Fibroblast of skin of left quadriceps (primary cell): ENCODE measurements at places on chromosomes 11 and 22.

DNA sequence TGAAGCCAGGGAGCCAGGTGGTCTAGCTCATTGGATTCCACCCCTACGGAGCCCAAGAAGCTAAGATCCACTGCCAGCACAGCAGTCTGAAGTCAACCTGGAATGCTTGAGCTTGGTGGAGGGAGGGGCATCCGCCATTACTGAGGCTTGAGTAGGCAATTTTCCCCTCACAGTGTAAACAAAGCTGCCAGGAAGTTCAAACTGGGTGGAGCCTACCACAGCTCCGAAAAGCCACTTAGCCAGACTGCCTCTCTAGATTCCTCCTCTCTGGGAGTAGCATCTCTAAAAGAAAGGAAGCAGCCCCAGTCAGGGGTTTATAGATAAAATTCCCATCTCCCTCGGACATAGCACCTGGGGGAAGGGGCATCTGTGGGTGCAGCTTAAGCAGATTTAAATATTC is 620.3 kb downstream of the NELL1 start:
- no peak for DNase-seq

DNA sequence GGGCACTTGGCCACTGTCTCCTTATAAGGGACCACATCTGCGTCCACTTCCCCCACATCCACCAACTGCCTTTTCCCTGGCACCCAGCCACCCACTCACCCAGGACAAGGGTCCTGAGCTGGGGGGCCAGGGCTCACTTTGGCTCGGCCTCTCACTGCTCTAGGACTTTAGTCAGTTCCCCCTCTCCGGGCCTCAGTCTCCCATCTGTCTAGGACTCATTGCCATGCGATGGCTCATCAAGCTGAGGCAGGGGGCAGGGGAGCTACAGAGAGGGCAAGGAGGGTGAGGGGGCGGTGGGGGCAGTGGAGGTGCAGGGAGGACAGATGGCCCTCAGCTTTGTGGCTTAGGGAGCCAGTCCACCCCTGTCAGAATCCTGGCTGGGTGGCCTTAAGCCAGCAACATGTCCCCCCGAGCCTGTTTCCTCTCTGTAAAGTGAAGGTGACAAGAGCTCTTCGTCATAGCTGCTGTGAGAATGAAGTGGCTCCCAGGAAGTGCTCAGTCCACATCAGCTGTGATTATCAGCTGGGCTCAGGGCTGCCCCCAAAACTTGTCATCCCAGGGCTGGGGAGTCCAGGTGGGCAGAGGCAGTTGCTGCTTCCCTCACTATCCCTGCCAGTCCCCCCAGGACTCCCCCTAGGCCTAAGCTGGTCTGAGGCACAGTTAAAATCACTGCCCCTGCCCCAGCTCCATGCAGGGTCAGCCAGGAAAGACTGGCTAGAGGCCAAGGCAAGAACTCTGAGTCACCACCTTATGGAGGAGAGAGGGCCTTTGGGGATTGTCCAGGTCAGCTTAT is 14.9 kb downstream of the RAC2 start:
- DNase-seq, result peak; percentile 33

GRCh38 chr22:21055880-21056319 is 10.2 kb downstream of the LRRC74B start:
- DNase-seq, result no peak

DNA sequence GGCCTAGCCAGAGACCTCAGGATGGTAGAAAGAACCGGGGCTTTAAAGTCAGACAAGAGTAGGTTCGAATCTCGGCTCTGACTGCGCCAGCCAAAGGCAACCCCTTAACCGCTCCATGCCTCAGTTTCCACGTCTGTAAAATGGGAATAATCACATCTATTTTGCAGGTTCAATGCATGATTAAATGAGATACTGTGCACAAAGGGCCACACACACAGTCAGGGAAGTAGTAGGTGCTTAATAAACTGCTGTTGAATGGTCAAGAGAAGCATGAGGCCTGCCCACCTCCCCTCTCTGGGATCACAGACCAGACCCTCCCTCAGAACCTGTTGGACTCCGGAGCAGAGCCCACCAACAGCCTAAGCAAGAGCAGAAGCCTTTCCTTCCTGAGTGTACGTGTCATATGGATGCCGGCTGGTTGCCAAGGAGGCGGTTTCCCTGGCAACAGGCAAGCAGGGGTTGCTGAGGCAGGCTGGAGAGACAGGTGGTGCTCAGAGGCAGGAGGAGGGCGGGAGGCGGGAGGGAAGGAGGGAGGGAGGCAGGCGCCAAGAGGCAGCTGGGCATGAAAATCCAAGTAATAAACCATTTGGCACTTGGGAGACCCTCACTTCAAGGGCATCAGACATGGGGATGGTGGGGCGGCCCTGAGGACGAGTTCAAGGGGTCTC is 43.9 kb downstream of the NFAM1 start:
- DNase-seq, result no peak
